Memory B cell (primary cell): ENCODE measurements at places on chromosomes 11 and 22.

GRCh38 chr11:10793470-10794255 lies 15.1 kb downstream of the EIF4G2 start:
- no peaks in the 10 kb centered on the region for H3K27me3 ChIP-seq
- DNase-seq = no peak
- H3K4me3 ChIP-seq = no peak overlapping the region
- H3K27ac ChIP-seq = no peak overlapping the region

DNA sequence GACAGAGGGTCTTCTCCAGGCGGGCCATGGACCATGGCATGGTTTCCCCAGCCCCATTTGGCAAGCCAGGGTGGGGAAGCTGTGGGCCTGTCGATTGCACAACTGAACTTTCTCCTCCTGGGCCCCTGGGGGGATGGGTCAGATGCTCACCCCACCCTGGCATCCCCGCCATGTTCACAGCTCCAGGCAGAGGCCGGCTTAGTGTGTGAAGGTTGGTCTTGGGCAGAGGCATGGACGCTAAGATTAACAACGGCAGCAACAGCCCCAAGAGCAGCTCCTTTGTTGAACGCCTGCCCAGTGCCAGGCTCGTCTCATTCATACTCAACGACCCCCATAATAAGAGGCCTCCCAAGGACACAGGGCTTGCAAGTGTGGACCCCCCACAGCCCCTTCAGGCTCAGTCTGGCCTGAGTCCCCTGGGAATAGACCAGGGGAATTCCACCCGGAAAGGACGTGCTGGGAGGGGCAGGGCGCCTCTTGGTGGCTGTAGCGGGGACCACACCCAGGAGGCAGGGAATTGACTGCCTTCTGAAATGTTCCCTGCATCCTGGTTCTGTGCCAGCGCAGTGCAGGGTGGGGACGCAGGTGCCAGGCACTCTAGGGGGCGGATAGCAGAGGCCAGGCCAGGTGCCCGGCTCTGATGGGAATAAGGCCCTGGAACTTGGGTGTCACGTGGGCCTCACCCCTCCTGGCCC lies 8.3 kb downstream of the TSPO start:
- H3K4me1 ChIP-seq = peaks cover 15% of the 10 kb centered on the region
- H3K36me3 ChIP-seq = no peaks in the 10 kb centered on the region
- H3K27me3 ChIP-seq = peaks cover 1% of the 10 kb centered on the region
- no peak overlapping the region for H3K4me3 ChIP-seq

DNA sequence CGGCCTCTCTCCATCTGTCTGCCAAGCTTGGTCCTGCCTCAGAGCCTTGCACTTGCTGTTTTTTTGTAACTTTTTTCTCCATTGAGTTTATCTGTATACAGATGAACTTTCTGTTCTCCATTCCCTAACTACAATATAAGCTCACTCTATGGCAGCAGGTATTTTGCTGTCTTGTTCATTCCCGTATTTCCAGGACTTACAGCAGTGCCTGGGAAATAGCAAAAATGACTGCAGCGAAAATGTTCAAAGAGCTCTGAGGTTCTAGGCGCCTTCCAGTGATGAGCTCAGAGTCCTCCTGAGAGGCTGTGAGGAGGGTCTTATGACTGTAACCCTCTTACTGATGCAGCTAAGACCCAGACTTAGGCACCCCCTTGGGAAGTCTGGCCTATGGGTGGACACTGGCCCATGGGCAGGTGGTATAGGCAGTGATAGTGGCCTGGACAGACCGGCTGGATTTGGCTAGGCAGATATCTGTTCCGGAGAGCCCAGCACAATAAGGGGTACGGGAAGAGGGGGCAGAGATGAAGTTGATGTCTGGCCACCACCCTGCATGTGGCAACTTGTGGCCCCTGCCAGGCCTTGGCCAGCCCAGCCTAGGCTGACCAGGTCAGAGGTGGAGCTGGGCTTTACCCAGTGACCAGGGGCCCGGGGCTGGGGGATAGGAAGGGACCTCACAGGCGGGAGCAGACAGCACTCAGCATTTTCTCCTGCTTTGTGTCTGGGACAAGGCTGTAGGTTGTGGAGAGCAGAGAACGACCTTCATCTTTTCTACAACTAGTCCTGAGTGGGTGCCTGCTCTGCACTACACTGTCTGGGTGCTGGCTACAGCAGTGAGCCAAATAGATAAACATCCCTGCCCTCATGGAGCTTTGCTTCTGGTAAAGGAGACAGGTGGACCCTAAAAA lies 4.6 kb downstream of the ATF4 start:
- no peaks in the 10 kb centered on the region for H3K27me3 ChIP-seq
- no peak for DNase-seq

DNA sequence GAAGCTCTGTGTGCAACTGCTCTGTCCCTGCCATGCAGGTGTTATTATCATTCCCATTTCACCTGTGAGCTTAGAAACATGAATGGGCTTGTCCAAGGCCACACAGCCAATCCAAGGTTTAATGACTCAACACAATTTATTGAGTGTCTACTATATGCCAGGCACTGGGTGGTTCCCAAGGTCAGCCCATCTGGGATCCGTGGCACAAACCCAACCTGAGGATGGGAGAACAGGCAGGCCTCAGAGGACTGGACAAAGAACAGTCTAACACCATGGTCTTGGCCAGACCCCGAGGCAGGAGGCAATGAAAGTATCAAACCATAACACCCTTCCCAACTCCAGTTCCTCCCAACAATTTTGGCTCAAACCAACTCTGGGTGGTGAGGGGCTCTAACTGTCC lies 15.7 kb downstream of the SPATA19 start:
- DNase-seq = no peak
- no peaks in the 10 kb centered on the region for H3K36me3 ChIP-seq
- no peaks in the 10 kb centered on the region for H3K4me1 ChIP-seq
- no peak overlapping the region for H3K27ac ChIP-seq
- peaks cover 13% of the 10 kb centered on the region for H3K27me3 ChIP-seq
- no peak overlapping the region for H3K4me3 ChIP-seq

- no peaks in the 10 kb centered on the region for H3K27me3 ChIP-seq
- H3K27ac ChIP-seq = no peak overlapping the region
- H3K36me3 ChIP-seq = peaks cover 21% of the 10 kb centered on the region
- H3K4me3 ChIP-seq = no peak overlapping the region
Observed at GRCh38 chr11:17786824-17787525, 52.4 kb downstream of the KCNC1 start.
